AG20443 (cell line): ENCODE measurements at places on chromosomes 6 and 20.

DNA sequence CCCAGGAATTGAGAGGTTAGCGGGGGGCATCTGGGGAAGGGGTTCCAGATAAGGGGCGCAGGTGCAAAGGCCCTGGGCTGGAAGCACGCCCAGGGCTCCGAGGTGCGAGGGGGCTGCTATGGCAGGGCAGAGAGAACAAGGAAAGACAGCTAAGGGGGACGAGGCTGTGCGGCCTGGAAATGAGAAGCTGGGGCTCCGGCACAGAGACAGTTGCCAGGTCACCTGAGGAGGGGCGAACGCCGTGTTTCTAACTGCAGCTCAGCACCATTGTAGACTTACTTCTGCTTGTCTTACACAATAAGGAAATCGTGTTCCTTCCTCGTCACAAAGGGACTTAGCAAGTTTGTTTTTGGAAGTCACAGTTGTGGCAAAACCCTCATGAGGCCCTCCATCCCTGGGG, 68.9 kb upstream of the TBXT start:
- DNase-seq = no peak

DNA sequence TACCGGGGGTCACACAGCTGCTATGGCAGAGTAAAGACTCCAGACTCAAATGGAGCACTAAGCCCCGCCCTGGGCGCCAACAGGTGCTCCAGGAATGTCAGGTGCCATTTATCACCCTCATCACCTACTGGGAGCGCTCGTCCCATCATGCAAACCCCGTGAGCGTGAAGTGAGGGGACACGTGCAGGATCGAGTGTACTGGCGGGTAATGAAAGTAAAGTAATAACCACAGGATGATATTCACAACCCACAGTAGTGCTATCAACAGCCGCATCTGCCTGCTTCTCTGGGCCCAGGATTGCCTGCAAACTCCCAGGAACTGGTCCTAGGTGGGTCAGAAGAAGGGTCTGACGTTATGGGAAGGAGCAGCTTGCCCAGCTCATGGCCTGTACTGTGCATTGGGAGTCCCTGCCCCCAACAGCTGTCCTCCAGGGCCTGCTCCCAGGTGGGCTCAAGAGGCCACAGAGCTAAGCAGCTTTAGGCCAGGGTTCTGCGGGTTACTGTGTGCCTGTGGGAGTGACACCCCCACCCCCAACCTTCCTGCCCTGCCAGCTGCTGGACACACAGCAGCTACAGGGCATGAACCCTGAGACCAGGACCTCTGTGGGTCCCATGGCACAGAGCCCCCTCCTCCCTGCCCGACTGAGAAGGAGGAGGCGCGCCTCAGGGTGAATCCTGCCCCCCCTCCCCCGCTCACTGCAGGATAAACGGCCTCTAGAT, 120.5 kb upstream of the SULF2 start:
- DNase-seq = no peak

DNA sequence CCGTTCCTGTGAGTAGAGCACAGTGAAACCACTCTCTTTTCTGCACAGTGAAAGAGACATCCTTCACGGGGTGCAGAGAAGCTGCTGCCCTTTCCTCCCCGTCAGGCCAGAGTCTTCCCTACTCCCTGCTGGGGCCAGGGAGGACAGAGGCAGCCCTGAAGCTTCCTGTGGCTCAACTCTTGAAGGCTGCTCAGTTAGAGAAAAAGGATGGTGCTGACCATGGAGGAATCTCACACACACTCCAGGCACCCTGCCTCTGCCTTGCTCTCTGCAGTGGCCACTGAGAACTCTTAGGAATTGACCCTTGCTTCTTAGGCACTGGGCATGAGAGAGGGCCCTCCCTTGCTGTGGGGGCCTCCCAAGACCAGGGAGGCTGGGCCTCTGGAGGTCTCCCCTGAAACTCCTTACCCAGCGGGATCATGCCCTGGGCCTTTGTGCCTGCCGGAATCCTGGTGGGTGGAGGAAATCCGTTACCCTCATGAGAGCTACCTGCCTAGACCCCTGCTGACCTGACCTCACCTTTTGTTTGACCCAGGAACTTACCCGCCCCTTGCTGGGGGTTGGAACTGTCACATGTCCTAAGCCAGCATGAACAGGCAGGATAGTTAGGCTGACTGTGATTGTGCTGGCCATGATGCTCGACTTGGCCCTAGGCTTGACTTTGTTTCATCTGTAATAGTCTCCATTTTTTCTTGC, 65.0 kb upstream of the CD93 start:
- DNase-seq = no peak

DNA sequence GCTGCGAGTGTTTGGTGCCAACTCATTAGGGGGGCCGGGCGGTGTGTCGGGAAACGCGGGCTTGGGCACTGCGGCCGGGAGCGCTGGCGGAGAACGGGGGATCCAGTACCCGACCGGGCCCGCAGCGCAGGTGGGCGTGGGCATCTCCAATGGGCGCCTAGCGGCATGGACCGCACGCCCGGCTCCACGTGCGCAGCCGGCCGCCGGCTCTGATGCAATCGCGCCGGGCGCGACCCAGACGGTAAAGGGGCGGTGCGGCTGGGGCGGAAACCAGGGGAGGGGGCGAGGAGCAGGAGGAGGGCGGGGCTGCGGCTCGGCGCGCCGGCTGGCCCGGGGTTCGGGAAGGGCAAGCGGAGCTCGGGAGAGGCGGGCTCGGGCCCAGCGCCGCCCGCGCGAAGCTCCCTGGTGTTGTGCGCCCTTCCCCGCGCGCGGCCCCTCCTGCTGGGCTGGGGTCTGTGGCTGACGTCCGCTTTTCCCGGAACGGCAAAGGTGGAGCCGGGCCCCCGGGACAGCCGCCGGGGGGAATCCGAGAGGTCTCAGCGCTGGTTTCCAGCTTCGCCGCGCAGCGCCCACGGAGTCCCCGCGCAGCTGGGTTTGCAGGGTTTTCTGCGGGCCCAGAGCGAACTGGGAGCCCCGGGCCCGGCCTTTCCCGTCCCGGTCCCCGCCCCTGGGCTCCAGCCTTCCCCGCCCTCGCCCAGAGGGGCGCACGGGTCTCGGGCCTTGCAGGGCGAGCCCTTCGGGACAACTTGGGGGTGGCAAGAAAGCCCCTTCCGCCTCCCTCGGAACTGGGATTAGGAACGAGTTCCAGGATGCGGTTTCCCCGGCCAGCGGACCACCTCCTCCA, 867 bp downstream of the MTHFD1L start:
- peak; percentile 95 for DNase-seq

- DNase-seq = no peak
Measured at GRCh38 chr20:46740214-46740609, 30.8 kb downstream of the SLC2A10 start.

- DNase-seq = no peak
Measured at GRCh38 chr20:38139156-38139912, 25.7 kb downstream of the TGM2 start.
